Cerebellar nuclear complex (tissue), 1 donor: ENCODE measurements at places on chromosomes 13 and 19.
A peak's percentile ranks its signal among the peaks of the same experiment; 100 is the strongest.

DNA sequence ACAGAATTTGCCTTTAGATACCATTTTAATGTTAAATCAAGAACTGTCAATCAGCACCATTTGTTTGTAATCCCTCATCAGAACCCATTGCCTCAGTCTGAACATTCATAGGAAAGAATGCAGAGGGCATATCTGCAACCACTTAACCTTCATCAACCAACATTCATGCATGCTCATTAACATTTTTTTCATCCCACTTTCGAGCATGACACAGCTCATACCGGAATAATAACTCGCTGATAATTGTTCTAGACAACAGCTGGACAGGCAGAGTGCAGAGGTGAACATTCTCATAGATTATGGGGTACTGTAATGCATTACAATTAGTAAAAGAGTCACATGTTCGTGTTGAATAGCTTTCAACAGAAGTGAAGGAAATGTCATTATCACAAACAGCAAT is 216.8 kb downstream of the DIAPH3 start:
- no peak for DNase-seq

- no peak for DNase-seq
Measured at GRCh38 chr13:82963226-82964099, 918.8 kb downstream of the SLITRK1 start.

GRCh38 chr19:16514383-16515019 is 18.3 kb downstream of the C19orf44 start:
- no peak for DNase-seq

- no peak for DNase-seq
Measured at GRCh38 chr13:29402166-29402636, 193.3 kb downstream of the SLC7A1 start.

DNA sequence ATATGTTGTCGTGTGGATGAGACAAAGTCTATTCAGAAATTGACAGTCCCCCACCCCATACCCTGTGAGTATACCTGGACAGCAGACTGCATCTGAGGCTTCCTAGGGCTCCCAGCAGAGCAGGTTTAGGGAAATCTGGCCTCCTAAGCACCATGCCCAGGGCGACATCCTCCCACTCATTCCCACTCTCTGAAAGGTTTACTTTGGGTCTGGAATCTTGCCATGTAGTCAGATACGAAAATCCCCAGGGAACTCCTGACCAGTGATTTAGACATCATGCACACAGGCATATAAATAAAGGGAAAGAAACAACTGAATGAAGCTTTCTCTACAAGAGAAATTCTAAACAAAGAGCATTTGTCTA is 717 bp upstream of the NALCN start:
- no peak for DNase-seq

DNA sequence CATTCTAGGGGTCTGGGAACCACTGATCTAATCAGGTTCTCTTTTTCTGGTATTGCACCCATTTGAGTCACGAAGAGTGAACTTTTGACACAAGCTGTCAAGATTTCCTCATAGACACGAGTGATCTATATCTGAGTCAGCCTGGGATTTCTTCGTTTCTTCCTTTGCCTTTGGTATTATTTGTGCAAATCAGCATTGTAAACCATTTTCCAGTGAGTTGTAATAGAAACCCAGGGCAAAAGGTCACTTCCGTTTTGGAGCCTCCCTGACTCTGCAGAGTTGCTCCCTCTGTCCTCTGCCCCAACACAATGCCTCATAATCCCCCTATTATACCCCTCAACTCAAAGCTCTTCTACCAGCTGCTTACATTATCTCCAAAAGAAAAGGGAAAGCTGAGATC is 615.1 kb downstream of the EFNB2 start:
- DNase-seq = no peak

DNA sequence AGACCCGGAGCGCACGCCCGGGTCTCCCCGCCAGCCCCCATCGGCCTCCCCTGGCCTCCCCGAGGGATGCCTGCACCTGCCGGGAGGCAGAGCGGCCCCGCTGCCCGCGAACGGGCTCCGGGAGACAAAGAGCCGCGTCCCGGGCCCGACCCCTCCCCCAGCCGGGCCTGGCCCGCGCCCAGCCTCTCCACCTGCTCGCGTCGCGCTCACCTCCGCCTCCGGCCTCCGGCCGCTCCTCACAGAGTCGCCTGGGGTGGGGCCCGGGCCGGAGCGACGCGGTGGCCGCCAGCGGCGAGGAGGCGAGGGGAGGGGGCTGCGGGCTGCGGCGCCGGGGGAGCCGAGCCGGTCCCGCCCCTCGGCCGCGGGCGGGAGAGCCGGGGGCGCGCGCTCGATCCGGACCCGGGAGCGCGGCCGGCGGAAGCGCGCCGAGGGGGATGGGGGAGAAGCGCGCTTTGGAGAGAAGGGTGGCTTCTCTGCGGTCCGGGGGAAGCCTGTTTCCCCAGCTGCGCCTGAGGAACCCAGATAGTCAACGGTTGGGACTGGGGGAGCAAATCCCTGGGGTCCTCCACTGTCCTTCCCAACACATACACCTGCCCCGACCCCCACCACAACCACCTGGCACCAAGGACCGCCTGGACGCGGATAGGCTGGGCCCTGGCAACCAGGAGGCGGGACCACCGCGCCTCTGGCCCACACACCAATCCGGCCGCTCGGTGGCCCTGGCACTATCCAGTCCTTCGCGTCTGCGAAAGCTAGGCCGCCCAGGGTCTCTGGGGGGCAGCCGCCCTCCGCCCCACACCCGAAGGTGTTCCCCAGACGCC is at the start of gene PRR36:
PRR36 (minus strand) TSS at position 315 of the 821 bp plus-strand sequence. CDS start 701 bp downstream, outside the sequence.
- peak; percentile 77 for DNase-seq

DNA sequence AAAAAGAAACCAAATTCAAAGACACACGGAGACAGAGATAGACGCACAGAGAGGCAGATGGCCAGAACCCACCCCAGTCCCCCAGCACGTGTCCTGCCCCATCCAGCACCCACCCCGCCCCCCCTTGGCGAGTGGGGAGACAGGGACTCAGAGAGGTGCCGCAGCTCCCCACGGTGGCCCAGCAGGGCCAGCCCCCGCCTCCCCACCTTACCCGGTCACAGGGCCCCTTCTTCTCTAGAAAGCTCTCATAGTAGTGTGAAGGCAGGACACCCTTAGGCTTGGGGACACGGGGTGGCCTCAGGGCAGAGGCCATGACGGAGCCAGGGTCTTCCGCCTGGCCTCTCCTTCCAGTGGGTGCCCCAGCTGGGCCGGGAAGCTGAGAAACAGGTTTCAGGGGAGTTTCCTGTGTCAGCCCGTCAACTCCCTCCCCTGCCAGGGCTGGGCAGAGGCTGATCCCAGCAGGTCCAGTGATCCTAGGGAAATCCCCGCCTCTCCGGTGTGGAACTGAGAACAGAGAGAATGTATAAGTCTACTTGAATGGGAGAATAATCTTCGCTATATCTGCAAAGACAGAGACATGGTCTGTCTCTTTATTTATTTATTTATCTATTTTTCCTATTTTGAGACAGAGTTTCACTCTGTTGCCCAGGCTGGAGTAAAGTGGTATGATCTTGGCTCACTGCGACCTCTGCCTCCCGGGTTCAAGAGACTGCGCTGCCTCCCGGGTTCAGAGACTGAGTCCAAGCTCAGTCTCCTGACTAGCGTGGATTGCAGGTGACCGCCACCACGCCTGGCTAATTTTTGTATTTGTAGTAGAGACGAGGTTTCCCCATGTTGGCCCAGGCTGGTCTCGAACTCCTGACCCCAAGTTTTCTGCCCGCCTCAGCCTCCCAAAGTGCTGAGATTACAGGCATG is at the start of gene STAP2:
STAP2 (minus strand) TSS at position 387 of the 915 bp plus-strand sequence; CDS start at position 313, 74 bp downstream.
- no peak for DNase-seq

DNA sequence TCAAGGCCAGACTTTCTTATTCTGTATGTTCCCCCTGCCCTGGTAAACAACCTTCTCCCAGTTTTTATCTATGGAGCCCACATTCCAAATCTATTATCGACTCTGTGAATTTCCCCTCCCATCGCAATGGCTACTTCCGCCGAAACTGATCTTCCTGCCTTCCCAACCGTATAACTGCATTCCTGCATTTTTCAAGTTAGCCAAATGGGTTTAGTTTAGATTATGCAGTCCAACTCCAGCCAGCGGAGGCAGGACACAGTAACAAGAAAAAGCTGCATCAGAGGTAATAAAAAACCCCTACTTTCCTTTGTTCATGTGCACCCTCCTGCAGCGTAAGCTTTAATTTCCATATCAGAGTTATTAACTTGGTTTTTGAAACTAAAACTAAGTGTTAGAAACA is 112.2 kb upstream of the ZNF91 start:
- DNase-seq = no peak

DNA sequence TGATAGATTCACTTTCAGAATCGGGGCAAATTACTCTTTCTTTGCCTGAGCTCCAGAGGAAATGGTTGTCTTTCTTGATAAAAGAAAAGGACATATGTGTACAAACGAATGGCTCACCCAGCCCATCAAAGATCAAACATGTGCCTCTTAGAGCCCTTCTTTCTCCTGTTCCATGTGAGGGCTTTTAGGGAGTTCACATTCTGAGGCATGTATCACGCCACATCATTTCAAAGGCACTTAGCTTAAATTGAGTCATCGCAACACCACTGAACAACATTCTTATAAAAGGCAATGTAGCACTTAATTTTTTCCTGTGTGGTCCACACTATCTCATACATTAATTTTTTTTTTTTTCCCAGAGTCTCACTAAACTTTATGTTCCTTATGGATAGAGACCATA is 521.0 kb downstream of the SUCLA2 start:
- DNase-seq = no peak

DNA sequence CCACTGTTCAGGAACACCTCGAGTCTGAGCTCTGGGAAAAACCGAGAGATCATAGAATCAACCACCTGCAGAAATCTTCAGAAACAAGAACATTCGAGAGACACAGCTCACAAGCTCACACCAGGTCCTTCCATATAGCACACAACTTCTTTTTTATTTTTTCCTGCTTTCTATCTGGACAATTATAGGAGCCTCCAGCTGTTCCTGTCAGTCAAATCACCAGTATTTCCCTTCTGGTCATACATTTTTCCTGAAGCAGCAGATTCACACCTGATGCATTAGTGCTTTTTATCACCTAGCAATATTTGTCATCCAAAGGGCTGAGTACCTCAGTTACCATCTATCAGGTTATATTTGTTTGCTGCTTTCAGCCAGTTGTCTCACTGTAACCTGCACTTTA is 323.5 kb downstream of the FOXO1 start:
- no peak for DNase-seq

DNA sequence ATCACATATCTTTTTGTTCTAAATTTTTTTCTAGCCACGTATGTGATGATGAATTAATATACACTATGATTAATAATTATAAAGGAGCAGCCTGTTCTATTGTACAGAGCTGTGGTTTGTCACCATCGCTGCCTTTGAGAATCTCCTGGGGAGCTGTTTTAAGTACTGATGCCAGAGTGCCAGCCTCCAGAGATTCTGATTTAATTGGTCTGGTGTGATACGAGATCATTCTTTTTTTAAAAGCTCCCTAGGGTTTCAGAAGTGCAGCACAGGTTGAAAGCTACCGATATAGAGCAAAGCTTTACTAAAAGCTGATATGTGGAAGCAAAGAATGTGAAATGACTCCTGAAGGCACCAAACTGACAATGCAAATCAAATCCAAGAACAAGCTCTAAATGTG is 314.7 kb downstream of the ITGBL1 start:
- no peak for DNase-seq

DNA sequence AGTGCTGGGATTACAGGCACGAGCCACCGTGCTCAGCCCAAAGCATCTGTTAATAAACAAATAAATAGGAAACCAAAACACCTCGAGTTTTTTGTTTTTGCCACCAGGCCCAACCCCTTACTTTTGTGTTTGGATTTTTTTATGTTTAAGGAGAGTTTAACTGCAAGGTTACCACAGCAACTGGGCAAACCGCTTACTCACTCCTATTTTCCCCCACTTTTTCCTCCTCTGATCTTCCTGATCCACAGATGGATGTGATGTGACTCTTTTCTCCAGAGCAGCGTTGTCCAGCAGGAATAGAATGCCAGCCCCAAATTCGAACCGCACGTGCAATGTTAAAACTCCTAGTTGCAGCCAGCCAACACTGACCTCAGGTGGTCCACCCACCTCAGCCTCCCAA is 2.1 kb upstream of the PNMA8B start:
- no peak for DNase-seq

DNA sequence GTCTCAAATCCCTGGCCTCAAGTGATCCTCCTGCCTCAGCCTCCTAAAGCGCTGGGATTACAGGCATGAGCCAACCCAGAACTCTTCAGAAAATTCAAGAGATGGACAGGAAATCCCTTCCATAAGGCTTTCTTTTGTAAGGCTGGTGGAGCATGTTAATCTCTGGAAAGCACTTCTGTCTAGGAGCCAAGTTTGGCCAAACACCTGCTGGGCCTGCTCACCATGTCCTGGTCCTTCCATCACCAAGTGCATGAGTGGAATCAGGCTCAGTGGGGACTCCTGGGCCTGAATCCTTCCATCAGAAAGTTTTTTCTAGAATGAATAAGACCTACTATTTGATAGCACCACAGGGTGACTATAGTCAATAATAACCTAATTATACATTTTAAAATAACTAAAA is 148.0 kb downstream of the DCLK1 start:
- no peak for DNase-seq

DNA sequence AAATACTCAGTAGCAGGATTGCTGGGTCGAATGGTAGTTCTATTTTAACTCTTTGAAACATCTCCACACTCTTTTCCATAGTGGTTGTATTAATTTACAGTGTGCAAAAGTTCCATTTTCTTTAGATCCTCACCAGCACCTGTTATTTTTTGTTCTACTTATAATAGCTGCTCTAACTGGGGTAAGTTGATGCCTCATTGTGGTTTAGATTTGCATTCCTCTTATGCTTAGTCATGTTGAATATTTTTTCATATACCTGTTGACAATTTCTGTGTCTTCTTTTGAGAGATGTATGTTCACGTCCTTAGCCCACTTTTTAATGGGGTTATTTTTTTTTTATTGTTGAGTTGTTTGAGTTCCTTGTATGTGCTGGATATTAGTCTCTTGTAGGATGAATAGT is 144.6 kb downstream of the NBEA start:
- no peak for DNase-seq

DNA sequence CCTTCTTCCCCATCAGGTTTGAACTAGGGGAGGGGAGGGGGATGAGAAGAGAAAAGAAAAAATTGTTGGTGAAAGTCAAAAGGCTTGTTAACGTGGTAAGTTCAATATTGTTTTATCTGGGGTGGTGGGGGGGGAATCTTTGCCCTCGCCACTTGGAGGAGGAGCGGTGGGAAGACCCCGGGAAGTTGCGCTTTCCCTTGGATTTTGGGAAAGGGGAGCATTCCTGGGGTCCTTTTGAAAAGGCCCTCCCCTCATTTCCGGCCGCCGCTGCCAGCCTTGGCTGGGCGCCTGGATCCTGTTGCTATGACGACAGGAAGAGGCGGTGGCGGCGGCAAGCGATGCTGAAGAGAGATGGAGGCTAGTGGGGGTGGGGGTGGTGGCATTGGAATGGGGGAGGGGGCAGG is 4.6 kb upstream of the CACNG8 start:
- no peak for DNase-seq

GRCh38 chr13:75830842-75831241 is 194.7 kb downstream of the LMO7 start:
- no peak for DNase-seq

DNA sequence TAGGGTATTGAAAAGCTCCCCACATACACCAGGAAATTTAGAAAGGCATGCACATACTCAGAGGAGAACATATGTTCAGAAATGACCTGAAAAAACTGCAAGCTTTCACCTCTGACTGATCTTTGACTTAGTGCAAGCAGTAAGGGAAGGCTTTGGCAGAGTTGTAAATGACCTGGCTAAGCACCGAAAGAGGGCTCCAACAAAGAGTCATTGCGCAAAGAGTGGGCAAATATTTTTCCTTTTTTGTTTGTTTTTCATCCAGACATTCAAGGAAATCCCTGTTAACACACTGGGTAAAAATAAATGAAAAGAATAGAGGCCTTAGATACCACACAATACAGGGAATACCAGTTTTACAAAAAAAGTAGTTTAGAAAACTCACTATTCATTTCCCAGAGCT is 5.2 kb upstream of the ZNF233 start:
- no peak for DNase-seq
